Forelimb muscle (tissue), 1 donor: ENCODE measurements at places on chromosomes 5 and 9.

DNA sequence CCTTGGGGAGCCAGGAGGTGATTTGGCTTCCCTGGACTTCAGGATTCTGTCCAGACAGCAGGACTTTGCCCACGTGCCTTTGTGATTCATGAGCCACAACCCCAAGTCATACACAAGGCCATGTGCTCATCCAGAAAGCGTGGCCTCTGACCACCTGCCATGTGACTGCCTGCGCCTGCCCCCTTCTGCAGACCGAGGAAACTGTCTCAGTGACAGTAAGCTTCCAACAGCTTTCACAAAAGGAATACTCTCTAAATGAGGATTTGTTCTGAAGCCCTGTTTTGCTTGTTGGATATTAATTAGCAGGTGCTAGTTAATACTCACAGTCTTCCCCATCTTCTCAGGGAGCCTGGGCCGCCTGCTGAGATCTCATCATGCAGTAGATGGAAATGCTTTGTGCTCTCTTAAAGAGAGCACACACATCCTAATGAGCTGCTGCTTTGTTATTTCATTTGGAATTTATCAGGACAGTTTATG is 36.9 kb upstream of the ANGPTL2 start:
- no peak for DNase-seq

- no peak for DNase-seq
Observed at GRCh38 chr9:83444110-83444509, 94.1 kb downstream of the FRMD3 start.

DNA sequence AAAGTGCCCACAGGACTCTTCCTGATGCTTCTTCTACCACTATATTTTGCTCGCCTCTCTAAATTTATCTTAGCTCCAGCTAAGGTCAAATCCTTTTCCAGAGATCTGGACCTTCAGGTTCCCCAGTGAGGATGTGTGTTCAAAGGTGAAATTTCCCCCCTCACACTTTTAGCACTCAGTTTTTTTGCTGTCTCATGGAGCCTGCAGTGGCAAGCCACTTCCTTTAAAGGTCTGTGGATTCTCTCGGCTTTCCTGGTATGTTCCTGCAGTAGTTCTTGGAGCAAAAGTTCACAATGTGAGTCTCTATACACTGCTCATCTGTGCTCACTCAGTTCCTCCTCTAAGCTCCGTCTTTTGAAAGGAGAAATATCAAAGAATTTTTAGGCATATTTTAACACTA is 181.4 kb downstream of the LURAP1L start:
- no peak for DNase-seq

GRCh38 chr9:94839398-94839797 is 112.9 kb downstream of the AOPEP start:
- DNase-seq, result no peak

DNA sequence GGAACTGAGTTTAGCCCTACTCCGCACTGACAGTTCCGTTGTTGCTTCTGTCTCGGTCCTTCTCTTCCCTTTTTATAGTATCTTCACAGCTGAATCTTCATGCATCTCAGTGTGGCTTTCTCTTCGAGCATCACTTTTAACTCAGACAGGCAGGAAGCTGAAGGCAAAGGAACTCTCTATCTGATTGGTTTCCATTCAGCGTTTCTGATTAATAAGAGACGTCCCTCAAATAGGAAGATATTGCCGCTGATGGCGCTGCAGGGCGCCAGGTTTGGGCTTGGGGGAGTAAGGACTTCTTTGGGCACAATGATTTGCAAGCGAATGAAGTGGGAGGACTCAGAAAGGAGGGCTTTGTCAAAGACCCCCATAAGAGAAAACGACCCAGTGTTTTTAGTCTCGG is at the start of gene CDH9:
Gene CDH9, minus strand, starts transcription at position 111 of the 400 bp plus-strand sequence. CDS start 50,253 bp downstream, outside the sequence.
- no peak for DNase-seq

GRCh38 chr5:173598686-173599085 is 17.8 kb downstream of the BOD1 start:
- DNase-seq, result no peak

GRCh38 chr5:160092960-160093707 is 26.1 kb downstream of the PWWP2A start:
- DNase-seq, result no peak

DNA sequence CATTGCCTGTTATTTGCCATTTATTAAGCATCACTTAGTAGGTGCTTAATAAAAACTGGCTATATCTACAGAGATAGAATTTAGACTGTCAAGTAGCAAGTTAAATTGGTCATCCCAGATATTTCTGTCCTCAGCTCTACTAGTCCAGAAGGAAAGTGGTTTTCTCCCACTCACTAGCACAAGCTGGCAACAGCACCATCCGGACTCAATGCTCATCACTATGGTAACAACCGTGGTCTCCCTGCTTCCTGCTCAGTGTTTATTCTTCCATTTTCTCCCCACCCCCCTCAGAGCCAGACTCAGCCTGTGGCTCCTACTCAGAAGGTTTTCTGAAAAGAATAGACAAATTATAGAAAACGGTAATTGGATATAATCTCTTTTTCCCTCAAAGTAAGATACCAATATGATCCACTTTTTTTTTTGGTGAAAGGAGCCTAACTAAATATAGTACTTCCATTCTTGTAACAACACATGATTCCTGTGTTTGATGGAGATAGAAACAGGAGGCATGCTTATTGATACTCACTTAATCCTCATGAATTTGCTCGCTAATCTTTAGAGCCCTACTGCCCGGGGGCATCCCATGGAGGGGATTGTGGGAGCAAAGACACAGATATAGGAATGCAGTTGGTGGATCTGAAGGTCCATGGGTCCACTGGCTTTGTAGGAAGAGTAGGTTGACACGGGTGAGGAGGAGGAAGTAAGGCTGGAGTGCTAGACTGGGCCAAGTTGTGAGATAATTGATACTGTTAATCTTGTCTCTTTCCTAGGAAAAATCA is 191.4 kb downstream of the MAN2A1 start:
- DNase-seq, result no peak

GRCh38 chr5:59745415-59745863 is 148.1 kb downstream of the PDE4D start:
- no peak for DNase-seq

DNA sequence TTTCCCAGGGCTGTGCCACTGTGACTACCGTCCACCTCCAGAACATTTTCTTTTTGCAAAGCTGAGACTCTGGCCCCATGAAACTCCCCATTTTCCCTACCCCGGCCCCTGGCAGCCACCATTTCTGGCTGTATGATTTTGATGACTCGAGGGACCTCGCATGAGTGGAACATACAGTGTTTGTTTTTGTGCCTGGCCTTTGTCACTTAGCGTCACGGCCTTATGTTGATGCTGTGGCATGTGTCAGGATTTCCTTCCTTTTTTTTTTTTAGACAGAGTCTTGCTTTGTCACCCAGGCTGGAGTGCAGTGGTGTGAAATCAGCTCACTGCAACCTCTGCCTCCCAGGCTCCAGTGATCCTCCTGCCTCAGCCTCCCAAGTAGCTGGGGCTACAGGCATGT is 42.7 kb downstream of the ASS1 start:
- DNase-seq, result no peak

GRCh38 chr5:172188893-172189692 is 1.1 kb upstream of the STK10 start:
- no peak for DNase-seq

- DNase-seq, result no peak
Observed at GRCh38 chr9:96394832-96395496, 11.5 kb upstream of the SLC35D2 start.

DNA sequence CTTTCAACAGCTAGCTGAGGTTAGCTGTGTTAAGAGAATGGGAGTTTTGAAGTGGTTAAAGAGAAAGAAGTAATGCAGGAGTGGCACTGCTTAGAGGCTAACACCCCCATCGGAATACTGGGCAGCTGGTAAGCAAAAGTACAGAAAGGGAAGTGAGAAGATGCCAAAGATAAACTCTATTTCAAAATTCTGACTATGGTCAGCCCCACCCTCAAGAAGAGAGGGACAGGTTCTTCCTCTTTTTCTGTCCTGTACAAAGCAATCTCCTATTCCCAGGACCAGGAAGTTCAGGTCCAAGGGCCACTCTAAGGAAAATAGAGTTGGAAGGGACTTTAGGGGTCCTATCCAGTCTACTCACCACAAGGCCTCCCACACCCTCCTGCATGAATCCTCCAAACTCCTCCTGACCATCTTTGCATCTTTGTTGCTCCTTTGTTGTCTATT is 45.9 kb upstream of the JAK2 start:
- DNase-seq, result no peak

- DNase-seq, result no peak
Observed at GRCh38 chr5:168365581-168366081, 74.2 kb downstream of the WWC1 start.

- DNase-seq, result no peak
Observed at GRCh38 chr9:33781736-33782135, 13.6 kb upstream of the PRSS3 start.

DNA sequence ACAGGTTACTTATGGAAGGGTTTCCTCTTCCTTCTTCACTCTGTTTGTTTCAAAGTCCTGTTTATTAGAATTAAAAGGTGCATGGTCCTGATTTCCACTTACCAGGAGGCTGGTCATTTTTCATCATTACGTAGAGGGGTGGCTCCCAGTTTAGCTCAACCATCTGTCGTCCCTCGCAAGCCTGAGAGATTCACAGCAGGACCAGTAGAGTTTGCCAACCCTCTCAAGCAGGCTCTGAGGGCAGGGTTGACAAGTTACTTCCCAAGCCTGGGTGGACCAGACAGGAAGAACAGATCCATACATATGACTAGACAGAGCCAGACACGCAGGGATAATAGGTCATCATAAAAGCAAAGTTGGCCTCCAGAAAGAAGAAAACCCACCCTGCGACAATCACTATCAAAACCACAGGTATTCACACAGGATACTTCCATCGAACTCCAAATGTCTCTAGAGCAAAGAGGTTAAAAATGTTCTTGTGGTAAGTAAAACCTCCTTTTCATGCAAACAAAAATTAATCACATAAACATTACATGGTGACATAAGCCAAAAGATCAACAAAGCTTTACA is 151.9 kb downstream of the ELAVL2 start:
- no peak for DNase-seq

DNA sequence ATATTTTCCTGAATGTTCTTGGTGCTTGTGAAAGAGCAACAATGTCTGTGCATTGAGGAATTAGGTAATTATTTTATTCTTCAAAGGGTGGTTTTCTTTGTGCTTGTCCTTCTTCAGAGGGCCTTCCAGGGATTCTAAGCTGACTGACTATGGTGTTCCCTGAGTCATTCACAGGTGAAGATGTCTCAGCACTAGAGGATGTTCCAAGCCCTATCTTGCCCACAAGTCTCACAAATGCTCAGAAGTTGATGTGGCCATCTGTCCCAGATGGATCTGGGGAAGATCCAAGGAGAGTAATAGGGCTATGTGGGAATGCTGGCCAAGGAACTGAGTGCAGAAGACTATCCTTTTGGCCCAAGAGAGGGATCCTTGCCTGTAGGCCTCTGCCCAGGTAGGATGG is 120.9 kb downstream of the ADAMTSL1 start:
- no peak for DNase-seq

DNA sequence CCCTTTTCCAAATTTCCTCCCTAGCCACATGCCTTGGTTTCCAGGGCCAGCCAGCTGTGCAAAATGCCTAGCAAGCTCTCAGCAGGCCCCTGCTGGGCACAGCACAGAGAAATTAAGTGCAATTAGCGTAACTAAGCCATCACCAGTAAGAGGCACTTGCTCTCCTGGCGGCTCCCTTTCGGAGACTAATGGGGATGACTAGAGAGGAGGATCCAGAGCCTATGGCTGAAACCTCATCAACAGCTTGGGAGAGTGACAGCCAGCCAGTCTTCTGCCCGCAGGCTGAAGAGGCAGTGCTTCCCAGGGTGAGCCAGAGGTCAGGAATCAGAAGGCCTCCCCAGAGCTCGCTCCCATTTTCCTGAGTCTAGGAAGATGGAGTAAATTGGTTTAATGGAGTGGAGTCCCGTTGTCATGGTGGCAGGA is 108.4 kb downstream of the KCNIP1 start:
- no peak for DNase-seq

- no peak for DNase-seq
Observed at GRCh38 chr5:58211441-58211840, 248.4 kb downstream of the PLK2 start.

GRCh38 chr5:36593867-36594266 is 12.5 kb upstream of the SLC1A3 start:
- DNase-seq, result no peak

- DNase-seq, result no peak
Observed at GRCh38 chr5:119177226-119177625, 106.3 kb downstream of the DMXL1 start.

DNA sequence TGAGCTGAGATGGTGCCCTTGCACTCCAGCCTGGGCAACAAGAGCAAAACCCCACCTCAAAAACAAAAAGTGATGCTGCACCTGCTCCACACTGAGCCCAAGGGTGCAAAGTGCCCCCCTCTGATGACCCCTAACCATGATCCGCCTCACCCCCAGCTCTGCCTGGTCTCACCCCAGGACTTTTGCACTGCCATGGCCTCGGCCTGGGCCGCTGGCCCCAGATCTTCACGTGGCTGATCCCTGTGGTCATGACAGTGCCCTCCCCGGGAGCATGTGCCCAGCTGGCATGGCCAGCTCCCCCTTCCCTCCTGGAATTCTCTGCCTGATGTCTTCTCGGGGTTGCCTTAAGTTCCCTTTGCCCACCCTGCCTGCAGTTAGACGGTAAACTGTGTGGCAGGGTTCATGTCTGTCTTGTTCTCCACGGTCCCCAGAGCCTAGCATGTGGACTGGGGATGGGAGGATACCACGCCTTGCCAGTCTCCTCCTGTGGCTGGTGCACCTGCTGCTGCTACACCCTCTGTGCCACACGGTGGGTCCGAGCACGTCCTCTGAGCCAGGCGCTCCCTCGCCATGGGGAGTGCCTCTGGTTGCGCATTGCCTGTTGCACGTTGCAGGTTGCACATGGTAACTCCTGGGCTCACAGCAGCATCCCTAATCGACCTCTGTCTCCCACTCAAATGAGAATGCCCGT is 77.4 kb upstream of the PPP1R26 start:
- DNase-seq, result no peak

GRCh38 chr5:37847978-37848425 is 8.2 kb upstream of the GDNF start:
- DNase-seq, result no peak
